ENCODE measurements at places on chromosomes 6 and 20.

GRCh38 chr6:3777730-3778461, 26.4 kb upstream of the PXDC1 start:
- DNase-seq, result no peak

DNA sequence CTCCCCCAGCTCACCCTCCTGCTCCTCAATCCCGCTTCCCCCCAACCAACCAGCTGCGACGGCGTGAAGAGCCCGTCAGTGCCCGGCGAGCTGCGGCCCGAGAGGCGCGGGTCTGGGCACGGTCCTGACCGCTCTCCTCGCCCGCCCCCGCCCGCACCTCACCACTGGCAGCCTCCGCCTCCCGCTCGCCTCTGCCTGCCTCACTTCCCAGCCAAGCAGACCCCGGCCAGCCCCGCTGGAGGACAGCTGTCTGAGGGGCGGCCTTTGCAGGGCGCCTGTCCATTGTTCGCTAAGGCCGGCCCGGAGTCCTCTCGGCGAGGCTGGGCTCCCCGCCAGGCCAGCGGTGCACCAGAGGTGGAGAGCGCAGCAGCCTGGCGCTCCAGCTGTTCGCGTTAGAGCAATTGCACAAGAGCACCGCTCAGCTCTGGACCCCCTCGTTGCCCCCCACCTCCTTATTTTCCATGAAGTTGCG, 1.3 kb downstream of the SOBP start:
- peak; percentile 85 for DNase-seq

- no peak for DNase-seq
These were observed 778.5 kb downstream of the MAFB start for GRCh38 chr20:39910536-39910935.

DNA sequence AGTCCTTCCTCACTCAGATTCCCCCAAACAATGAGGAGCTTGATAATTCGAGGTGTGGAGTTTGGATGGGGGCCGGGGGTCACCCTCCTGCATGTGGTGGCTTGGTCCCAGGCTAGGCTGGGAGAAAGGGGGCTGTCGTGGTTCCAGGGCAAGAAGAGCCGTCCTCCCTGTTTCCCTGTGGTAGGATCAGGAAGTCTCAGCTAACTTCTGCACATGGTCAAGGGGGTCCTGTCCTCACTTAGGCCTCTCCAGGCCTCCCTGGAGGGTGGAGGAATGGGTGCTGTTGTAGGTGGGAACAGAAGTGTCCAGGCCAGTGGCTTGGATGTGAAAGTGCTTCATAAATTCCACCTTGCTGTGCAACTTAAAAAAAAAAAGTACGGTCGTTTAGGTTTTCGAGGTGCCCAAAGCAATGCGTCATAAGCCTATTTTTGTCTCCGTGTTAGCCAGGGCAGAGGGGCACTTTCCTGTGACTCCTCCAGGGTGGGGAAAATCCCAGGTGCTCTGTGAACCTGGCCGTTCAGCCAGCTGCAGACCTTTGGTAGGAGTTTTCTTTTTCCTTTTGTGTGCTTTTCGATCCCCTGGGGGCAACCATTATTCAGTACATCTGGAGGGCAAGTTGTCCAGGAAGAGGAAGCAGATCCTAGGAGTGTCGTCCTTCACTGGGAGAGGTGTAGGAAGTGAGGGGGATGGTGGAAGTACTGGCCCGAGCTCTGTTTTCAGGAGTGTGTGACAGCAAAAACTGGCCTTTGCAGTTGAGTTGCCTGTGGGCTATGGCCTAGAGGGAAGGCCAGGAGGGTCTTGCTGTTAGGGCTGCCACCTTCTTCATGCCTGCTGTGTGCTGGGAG, 9.6 kb downstream of the IGF2R start:
- DNase-seq, result peak; percentile 70

DNA sequence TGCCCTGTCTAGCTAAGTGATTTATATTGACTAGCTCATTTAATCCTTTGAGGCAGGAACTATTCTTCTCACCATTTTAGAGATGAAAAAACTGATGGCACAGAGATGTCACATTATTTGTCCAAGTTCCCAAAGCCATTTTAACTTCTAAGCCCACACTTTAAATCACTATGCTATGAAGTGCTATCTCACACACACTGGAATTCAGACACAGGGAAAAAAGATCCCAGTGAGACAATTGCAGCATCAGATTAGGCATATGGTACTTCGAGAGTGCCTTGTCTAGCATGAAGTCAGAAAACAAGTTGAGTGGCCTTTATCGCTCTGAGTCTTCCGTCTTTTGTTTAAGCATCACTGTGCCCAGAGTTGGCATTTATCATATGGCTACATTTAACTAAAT, 54.1 kb upstream of the PDE7B start:
- DNase-seq, result no peak

DNA sequence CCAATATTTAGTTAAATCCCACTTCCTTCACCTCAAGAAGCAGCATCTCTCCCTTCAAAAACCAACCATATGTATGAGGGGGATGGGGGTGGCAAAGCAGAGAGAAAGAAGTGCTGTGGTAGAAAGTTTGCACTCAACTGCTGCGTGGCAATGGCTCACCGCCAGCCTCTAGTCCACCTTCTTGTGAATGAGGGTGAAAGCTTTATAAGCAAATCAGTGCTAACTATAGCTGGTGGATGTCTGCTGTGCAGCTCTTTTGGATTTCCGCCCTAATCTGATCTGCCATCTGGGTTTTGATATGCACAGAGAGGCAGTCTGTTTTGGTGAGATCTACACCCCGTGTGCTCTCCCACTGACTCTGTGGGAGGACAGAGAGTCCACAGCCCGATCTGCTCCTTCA, 281.2 kb upstream of the SUPT3H start:
- no peak for DNase-seq

DNA sequence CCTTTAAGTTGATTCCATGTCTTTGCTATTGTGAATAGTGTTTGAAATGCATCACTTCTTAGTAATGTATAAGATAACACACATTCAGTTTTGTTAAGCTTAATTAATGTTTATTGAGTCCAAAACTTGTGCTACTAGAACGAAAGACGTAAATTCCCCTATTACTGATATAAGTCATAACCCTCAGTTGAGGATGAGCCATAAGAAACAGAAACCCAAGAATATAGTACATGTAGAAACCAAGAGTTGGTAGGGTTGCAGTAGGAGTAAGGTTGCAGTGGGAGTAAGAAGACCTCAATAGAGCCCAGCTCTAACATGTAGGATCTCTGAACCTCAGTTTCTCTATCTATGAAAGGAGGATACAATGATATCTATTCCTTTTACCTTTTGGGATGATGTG, 19.3 kb downstream of the CITED2 start:
- DNase-seq, result no peak

DNA sequence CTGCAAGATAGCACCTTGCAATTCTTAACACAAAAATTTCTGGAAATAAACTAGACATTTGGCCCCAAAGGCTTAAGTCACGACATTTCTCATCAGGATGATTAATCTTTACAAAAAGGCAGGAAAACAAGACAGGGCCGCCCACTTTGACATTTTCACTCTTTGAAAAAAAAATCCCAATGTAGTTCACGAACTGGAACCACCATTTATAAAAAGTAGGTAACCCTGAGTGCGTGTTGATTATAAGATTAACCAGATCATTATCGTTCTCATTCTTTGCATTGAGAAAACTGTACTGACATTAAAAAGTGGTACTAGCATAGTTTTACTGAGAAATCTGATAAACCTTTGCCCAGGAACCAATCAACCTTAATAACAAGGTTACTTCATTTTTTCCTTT, 108.8 kb downstream of the HUS1B start:
- no peak for DNase-seq

DNA sequence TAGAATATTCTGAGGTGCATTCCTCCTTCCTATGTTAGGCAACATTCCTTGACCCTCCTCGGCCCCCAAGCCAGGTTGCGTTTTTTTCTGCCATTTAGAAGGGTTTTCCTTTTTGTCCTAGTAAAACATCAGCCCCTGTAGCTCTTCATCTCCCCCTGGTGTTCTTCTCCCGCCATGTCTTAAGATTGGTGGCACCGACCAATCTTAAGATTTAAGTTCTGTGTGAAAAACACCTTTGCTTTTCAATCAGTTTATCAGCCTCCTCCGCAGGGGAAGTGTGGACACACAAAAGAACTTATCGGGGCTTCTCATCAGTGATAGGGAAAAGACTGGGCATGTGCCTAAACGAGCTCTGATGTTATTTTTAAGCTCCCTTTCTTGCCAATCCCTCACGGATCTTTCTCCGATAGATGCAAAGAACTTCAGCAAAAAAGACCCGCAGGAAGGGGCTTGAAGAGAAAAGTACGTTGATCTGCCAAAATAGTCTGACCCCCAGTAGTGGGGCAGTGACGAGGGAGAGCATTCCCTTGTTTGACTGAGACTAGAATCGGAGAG, 719 bp upstream of the EDN1 start:
- DNase-seq, result peak; percentile 93

DNA sequence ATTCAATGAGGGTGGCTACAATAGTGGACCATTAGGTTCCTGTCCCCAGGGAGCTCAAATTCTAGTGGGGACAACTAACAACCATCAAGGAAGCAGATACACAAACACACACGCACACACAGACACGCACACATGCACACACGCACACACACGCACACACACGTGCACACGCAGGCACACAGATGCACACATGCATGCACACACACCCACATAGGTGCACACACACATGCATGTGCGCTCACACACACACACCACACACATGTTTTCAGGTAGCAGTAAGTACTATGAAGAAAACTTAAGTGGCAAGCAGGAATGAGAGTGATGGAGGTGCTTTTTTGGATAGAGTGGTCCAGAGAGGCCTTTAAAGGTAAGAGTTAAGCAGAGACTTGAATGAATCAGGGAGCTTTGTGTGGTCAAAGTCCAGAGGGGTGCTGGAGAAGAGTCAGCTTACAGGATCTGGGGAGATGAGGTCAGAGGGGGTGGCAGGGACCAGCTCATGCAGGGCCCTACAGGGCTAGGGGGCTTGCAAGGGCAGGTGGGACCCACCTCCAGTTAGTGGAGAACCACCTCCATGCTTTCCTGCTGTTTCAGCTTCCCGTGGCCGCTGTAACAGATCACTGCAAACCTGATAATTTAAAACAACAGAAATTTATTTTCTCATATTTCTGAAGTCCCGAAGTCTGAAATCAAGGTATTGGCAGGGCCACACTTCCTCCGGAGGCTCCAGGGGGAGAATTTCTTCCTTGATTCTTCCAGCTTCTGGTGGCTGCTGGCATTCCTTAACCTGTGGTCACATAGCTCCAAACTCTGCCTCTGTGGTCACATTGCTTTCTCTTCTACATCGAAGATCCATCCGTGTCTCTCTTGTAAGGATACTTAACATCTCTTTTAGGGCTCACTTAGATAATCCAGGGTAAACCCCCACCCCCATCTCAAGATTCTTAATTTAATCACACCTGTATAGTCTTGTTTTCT, 6.9 kb upstream of the NSFL1C start:
- no peak for DNase-seq

DNA sequence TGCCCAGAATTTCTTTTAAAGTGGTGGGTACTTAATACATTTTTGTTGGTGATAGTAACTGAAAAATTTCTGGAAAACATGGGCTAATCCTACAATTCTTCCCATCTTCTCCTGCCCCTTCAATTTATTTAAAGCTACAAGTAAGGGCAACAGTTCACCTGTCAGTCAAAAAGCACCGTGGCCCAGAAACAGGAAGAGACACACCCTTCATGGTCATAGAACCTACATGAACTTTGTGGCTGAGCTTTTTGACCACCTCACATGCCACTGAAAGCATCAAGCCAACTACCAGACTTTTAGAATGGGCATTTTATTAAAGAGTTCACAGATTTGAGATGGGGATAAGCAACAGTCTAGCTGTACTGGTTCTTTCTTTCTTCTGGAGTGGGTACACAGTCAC, 201.1 kb upstream of the CNR1 start:
- DNase-seq, result no peak

GRCh38 chr6:143525356-143525755, 13.8 kb upstream of the FUCA2 start:
- no peak for DNase-seq

DNA sequence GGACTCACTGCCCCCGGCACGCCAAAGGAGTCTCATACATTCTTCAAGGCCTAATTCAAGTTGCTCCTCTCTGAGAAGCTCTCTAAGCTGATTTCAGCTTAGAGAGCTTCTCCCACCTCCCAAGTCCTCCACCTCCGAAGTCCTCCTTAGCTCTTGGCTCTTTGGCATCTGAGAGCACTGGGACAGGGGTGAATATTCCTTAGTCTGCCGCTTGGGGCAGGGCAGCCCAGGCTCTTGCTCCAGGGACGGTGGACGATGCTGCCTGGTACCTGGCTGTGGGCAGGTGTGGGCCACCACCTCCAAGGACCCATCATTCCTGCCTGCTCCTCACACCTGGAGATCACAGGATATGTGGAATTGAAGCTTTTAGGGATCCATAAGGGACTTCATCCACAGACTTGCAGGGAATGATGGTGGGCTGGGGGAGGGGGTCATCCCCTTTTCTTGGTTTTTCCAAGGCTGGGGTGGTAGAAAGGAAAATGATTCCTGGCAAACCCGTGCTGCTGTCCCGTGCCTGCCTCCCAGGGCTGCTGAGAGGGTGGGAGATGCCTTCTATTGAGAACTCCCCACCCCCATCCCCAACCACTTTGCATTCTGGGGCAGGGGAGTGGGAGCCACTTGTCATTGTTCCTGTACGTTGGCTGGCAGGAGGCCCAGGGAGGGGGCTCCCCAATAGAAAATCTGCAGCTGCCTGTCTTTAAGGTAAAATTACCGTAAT, 57.4 kb downstream of the ARHGAP40 start:
- peak; percentile 93 for DNase-seq

DNA sequence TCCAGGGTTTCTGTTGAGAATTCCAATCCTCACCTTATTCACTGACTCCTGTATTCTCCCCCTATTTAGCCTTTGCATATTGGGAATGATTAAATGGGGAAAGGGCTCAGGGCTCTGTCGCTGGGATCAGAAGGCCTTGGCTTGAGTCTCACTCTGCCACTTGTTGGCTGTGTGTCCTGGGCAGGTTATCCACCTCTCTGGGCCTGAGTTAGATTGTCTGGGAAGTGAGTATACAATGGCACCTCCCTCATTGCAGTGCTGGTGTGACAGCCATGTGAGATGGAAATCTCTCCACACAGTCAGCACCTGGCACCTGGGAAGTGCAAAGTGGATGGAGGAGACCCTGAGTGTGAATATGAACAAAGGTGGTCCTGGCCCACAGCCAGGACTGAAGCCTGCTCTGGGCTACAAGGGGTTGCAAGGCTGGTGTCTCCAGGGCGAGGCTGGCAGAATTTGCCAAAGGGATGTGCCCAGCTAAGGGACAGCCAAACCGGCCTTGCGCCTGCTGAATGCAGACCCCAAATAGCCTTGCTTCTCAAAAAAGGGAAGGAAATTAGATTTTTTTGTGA, 200.0 kb upstream of the PMEPA1 start:
- DNase-seq, result no peak

DNA sequence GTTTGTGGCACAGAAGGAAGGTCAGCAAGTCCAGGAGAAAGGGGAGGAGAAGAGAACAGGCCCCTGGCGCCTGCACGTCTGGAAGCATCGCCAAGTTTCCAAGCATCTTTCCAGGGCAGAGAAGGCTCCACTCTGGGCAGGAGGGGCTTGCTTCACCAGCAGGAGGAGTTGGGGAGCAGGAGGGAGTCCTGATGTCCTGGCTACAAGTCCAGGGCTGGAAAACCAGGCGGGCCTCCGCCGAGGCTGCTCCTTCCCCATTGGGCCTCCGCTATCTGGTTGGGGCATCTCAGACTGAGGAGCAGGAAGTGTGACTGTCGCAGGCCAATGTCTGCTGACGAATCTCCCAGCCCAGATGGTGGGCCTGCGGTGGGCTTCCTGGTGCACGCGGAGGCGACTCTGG, 421.9 kb downstream of the PREX1 start:
- peak; percentile 84 for DNase-seq
